ENCODE measurements at places on chromosomes 3 and 15. TPM values are rescaled to one million over a fixed set of nuclear protein-coding genes. Genes with fewer than 3 reads are reported as not detected.

The ST3GAL6 gene
- polyA plus RNA-seq: 50.6 TPM

The PTPRG gene
- polyA plus RNA-seq: 78.2 TPM

The SLC15A2 gene
- 22.0 TPM for polyA plus RNA-seq

DNA sequence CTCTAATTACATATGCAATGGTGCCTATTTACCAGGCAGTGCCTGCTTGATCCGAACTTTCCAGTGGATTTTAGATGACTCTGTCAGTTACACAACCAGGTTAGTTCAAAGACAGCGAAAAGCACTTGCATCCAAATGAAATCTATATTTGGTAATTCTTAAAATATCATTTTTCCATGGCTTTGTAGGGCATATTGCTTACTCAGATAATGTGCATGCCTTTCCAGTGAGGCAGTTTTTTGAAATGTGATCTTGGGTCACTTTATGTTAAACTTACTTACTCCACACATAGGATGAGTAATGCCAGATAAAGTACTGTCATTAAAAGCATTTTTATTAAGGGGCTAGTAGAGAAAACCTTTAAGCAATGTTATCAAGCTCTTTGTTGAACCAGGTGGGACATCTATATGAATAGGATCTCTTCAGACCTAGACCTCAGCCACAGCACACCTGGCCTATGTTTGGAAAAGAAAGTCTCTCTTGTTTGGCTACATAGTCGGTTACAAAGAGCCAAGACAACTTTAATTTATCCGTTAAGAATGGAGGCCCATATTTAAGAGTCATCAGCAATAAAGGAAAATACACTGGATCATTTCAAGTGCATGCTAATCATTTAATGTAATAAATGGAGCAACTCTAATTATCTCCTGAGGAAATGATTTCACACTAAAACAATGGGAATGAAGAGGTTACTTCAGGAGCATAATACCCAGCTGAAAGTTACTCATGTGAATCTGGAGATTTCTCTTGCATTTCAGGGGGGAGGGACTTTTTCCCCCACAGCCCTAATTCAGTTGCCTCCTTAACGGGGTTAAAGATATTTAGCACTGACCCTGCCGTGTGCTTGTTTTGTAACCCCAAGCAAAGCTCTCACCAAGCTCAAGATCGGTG lies 56.3 kb upstream of the TMCO5A start:
- no peak for DNase-seq

DNA sequence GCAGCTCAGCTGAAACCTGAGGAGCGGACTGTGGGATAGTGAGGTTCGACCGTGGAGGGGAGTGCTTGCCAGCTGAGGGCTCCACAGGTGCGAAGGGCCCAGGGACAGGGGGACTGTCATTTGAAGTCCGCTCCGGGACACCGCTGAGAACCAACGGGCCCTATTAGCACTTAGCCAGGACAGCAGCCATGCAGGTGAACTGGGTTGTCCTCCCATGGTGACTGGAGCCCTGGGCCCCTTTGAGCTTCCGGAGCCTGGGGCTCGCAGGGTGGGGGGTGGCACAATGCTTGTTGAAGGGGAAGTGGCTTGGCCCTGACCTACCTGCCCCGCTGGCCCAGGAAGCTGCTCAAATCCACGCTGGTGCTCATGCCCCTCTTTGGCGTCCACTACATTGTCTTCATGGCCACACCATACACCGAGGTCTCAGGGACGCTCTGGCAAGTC lies 24.7 kb downstream of the PTH1R start:
- DNase-seq: no peak

DNA sequence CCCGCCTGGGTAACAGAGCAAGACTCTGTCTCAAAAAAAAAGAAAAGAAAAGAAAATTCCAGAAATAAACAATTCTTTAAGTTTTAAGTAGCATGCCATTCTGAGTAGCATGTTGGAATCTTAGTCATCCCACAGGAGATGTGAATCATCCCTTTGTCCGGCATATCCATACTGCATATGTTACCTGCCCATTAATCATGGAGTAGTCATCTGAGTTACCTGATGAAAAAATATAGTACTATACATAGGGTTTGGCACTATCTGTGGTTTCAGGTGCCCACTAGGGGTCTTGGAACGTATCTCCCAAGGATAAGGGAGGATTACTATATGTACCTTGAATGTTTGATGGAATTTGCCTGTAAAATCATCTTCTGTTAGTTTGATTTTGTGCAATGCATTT lies 6.3 kb upstream of the CCR4 start:
- DNase-seq: no peak

- no peak for DNase-seq
Measured at GRCh38 chr3:30397030-30397429, 209.4 kb upstream of the TGFBR2 start.

- no peak for DNase-seq
Measured at GRCh38 chr15:74253211-74253921, 17.2 kb downstream of the CCDC33 start.

DNA sequence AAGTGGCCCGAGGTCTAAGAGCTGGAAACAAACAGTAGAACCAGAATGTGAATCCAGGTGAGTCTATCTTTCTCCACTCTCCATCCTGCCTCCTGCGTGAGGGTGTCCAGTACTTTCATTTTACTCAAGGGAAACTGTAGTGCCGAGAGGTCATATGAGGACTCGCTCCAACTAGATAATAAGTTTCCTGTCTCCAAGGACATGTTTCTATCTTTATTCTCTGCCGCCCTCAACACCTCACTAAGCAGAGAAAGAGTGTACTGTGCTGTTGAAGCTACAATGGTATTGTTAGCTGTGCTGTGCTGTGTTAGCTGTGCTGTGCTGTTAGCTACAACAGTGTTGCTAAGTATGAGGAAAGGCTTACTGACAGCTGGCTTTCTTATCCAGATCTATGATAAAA lies 137.9 kb upstream of the COL8A1 start:
- no peak for DNase-seq
